ENCODE measurements at places on chromosomes 3 and 15.

- DNase-seq = no peak
These were observed 884.8 kb downstream of the FHIT start for GRCh38 chr3:60366486-60366885.

DNA sequence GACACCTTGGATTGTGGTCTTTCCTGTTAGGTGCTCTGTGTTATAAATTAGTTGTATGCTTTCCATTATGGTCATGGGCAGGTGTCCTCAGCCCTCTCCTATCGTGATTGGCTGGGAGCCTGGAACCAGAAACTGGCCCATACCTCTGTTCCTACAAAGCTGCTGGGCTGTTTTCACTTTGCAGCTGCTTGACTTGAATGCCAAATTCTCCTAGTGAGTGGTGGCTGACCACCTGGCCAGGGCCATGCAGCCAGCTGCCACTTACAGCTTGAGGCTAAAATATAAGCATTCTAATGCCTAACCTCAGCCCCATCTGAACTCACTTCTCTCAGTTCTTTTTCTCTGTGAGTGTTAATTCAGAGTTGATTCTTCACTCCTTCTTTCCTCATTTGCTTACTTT lies 239.3 kb upstream of the GBE1 start:
- DNase-seq = peak; percentile 59

GRCh38 chr3:53170325-53171063 lies 9.5 kb downstream of the PRKCD start:
- DNase-seq = no peak

DNA sequence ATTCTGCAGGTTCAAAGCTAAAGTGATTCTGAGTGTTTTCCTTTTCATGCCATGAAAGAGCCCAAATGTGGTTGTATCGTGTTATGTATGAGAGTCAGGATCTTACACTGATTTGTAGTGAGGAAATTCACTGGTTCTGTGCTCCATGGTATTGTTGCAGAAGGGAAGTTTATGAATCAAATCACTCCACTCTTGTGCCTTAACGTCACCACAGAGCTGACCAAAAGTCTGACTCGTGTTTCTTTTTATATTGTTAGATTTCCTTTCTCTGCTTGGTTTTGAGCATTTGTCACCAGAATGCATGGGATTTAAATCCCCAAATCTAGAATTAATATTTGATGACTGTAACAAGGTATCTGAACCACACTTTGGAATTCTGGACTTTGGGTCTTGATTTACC lies 29.1 kb upstream of the SLC30A4 start:
- DNase-seq = no peak

DNA sequence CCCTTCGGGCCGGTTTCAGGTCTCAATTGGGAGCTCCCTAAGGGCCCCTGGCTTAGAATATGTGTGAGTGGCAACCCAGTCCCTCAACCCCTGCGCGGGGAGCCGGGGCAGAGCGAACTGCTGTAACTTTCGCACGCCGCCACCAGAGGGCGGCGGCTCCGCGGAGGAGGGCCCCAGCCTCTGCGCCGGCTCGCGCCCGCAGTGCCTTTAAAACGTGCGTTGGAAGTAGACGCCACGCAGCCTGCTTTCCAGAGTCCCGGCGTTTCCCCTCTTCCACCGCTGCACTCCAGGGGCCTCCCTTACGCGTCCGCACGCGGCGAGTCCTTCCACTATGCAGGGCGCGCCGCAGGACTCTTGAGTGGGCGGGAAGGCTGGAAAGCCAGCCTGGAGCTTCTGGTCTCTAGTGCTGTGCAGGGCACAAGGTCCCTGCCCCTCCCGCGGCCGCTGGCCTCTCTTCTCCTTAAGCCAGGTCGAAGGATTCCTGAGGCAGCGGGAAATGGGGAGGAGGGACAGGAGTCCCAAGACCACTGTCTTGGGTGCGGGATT lies 23.7 kb upstream of the RNU6-1 start:
- DNase-seq = peak; percentile 65

GRCh38 chr3:45807681-45808540 lies 11.6 kb upstream of the SLC6A20 start:
- peak; percentile 41 for DNase-seq

DNA sequence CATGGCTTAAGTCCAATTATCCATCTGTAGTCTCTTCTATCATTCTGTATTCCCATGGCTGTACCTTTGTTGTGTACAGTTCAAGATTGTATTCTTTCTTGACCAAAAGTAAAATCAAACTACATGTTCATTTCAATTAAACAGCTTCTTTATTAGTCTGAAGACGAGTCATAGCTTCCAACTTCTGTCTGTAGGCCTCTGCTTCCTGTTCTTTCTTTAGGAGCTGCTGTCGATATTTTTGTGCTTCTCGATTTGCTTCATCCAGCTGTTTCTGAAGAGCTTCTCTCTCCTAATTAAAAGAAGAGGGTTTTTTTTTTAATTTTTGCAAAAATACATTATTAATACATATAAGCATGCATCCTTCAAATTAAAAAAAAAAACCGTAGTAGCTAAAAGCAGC lies 13.0 kb upstream of the HDC start:
- DNase-seq = no peak

DNA sequence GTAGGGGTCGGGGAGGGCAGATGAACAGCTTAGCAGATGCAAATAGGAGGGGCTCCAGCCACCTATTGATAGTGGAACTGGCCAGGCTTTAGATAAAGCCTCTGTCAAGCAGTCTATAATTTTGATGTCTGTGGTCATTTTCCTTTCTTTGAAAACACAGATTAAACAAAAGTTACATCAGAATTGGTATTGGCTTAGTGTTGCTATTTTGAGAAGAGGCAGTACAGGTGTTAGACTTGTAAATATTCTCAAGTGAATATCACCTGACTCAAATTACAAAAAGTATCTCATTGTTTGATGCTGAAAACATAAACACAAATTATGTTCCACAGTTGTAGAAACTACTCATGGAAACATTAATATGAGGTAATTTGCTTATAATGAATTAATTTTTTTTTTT lies 18.1 kb downstream of the GHRL start:
- no peak for DNase-seq

GRCh38 chr3:101466465-101467309 lies 46.3 kb downstream of the SENP7 start:
- no peak for DNase-seq

DNA sequence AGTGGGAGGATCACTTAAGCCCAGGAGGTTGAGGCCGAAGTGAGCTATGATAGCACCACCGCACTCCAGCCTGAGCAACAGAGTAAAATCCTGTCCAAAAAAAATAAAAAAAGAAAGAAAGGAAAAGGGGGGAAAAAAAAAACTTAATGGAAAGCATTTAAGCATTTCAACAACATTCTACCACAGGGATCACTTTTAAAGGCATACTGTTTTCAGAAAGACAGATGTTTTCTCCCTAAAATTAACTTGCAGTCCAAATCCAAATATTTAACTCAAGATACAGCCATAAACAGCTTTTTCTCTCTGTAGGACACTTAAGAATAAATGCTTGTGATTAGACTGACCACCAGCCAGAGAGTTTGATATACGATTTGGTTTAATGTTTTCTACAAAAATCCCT lies 141.0 kb downstream of the MAGI1 start:
- DNase-seq = no peak

DNA sequence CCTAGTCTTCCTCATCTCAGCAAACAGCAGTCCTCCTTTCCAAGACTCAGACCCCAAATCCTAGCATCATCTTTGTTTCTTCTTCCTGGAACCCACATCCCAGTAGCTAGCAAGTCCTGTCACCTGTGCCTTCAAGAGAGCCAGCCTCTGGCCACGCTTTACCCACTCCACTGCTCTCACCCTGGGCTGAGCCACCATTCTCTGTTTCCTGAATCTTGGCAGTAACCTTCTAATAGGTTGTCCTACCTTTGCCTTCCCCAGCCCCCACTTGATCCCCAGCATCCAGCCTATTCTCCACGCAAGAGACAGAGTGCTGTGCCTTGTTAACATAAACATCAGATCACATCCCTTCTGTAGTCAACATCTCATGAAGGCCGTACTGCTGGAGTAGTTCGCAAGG lies 323.4 kb downstream of the LRTM1 start:
- no peak for DNase-seq

DNA sequence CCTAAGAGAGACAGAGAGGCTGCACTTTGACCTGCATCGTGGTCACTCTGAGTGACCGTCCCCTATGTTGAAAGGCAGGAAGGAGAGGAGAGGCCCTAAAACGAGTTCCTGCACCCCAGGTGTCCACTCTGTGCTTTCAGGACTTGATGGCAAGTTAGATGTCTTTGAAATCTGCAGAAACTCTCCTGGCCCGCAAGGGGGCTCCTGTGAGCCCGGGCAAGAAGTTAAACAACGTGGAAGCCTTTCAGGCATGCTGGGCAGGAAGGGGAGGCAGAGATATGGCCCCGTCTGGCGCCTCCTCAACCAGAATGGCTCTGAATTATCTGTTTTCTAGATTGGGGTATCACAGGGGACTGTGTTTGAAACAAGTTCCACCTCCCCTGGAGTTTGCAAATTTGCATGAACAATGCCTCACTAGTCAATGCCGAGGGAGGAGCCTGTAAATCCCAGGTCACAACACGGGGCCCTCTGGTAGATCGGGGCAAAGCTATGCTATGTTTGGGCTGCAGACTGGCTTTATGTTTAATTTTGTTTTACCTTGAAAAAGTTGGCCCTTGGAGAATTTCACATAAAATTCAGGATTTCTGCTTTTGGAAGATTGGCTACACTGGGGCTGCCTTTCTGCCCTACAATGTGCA lies 9.8 kb downstream of the CTXND1 start:
- no peak for DNase-seq

DNA sequence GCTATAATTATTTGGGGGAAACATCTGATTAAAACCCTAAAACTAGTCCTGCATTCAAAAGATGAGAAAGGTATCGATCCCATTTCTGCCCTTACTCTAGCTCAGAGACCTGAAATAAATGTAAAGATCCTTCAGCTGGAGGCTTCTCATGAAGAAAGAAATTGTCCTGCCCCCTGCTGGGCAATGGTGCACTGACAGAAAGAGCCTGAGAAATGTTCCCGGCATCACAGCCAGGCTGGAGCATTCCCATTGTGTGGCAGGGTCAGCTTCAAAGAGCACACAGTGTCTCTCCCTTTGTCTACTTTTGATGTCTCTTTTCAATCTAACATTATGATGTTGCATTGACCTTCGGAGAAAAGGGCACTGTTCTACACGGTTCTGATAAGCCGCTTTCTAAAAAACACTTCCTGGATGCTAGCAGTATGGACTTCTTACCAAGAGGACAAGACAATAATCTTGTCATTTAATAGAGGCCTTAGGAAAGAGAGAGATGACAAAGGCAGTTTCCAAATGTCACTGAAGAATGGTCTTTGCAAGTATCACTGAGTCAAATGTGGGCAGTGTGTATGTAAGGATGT lies 287.5 kb downstream of the MAGI1 start:
- no peak for DNase-seq

DNA sequence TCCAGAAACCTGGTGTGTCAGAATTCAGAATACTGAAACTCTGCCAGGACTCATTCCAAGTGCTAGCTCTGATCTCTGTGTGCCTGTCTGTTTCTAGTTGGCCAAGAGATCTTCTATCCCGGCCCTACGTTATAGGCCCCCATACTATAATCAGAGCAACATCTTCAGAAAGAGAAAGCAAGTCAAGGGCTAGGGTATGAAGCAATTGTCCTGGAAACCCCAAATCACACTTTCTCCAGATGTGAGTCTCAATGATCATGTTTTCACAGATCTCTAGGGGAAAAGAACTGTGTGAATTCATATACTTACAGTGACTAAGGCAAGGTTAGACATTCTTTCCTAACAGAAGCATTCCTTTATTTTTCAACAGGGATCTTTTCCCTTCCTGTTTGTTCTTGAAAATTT lies 309.7 kb downstream of the SLC9A9 start:
- no peak for DNase-seq

DNA sequence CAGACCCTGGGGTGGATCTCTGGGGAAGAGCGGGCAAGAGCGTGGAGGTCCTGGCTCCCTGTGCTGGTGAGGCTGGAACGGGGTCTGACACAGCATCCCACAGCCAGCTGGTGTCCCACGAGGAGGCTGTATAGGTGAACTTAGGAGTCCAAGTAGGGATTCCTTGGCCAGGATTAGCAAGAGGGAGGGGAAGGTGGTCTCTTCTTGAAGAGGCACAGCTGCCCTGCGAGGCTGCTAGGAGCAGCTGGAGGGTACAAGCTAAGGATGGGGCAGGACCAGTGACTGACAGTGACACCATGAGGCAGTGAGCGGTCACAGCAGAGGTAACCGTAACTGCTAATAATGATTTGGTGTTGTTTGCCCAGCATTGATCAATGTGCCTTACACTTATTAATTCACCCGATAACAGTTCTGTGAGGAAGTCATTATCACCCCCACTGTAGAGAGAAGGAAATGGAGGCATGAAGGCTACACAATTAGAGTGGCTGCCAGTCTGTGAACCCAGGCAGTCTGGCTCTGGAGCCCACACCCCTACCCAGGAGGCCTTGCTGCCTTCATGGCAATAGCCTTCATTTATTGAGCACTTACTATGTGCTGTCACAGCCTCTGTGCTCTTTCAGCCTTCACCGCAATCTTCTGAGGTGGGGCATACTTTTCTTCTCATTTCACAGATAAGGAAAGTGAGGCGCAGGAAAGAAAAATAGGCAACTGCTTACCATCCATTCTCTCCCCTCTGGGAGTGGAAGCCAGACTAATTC lies 59.4 kb downstream of the TMEM44 start:
- DNase-seq = peak; percentile 41

DNA sequence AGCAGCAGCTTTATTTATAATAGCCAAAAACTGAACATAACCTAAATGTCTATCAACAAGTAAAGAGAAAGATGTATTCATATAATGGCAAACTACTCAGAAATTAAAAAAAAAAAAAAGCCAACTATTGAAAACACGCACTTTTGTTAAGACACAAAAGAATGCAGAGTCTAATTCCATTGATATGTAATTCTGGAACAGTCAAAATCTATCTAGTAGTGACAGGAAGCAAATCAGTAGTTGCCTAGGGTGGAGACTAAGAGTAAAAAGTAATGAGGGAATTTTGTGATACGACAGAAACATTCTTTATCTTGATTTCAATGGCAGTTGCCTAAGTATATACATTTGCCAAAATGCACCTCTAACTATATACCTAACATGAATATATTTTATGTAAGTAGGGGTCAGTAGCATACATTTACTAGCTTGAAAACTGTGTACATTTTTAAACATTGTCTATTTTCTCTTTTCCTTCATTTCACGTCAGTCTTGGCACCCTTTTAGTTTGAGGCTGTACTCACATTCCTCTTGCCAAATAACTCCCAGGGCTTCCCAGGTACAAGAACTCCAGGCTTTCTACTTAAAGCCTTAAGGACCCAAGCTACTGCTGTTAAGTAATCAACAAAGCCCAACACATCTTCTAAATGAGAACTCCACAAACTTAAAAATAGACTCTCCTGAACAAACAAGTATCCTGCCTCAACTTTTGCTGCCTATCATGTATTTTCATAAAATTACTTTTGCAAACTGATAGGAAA lies 54.7 kb downstream of the ADAM10 start:
- no peak for DNase-seq

DNA sequence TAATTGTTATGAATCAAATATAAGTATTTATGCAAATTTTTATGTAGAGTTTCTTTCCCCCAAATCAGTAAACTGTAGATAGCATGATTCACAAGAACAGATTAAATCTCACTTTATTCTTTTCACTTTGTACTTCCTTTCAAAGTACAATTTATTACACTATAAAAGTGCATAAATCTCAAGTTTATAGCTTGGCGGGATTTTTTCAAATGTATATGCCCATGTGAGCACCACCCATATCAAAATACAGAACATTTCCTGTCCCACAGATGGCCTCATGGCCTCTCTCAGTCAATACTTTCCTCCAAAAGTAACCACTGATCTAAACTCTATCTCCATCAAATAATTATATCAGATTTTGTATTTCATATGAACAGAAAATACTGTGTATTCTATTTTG lies 196.1 kb upstream of the THRB start:
- DNase-seq = no peak
